Fibroblast of the conjunctiva (primary cell): ENCODE measurements at places on chromosomes 4 and X.

DNA sequence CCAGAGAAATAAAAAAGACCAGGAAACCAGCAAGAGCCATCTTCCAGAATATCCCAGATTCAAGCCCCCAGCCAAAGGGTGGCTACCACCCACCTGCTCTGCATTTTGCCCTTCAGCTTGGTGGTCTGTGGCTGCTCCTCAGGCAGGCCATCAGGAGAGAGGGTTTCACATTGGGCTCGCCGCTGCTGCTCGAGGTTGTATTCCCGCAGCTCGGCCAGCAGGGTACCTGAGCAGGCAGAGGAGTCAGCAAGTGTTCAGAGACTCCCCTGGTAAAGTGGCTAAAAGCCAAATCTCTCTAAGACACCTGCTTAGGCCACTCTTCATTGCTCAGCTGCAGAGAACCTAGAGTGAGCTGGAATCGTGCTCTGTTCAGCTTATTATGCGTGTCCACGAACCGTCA is 110.8 kb upstream of the HSD17B10 start:
- DNase-seq, result no peak

GRCh38 chr4:56755901-56756300 is 65.6 kb downstream of the SPINK2 start:
- no peak for DNase-seq

GRCh38 chr4:88854481-88854880 is 156.9 kb upstream of the NAP1L5 start:
- no peak for DNase-seq

DNA sequence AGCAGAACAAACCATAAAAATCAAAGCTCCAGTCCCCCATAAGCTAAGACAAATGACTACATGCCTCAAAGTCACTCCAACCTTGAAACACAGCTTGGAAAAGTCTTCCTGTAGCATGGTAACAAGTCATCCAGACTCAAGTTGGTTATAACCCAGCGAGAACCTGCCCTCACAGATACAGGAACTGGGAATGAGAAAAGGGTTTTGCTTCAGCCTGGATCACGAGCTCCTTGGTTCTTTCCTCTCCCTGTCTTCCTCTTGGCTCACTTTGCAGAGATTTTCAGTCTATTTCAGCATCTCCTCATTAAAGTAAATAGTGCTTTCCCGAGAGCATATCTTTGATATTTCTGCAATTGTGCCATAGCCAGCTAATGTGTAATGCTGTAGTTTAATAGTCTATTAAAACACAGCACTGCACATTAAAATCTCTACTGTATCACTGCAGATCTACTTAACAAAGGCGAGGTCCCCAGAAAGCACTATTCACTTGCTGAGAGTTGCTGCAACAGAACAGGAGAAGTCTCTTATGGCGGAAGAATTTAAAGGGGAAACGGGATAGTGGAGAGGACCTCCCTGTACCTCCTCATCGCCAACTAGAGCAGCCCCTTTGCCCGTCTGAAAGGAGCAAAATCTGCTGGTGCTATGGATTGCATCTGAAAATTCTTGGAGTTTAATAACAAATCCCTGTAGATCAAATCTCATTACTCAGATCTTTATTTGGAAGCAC is 249.3 kb upstream of the GATB start:
- no peak for DNase-seq

DNA sequence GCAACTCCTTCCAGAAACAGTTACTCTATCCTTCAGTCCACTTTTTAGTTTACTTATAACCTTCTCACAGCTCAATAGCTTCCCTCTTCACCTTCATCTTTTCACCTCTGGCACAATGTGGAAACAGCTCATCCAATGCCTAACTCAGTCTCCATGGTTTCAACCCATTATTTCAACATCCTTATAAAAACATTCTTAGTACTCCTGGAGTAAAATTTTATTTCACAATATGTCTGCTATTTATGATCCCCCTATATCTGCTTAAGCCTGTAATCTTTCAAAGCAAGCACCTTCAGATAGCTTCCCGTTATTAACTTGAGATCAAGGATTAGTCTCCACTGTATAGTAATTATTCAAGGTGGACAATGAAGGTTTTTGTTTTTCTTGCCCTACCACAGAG is 156.3 kb downstream of the GASK1B start:
- peak; percentile 60 for DNase-seq

- no peak for DNase-seq
Observed at GRCh38 chr4:987624-988513, 1.0 kb downstream of the IDUA start.

DNA sequence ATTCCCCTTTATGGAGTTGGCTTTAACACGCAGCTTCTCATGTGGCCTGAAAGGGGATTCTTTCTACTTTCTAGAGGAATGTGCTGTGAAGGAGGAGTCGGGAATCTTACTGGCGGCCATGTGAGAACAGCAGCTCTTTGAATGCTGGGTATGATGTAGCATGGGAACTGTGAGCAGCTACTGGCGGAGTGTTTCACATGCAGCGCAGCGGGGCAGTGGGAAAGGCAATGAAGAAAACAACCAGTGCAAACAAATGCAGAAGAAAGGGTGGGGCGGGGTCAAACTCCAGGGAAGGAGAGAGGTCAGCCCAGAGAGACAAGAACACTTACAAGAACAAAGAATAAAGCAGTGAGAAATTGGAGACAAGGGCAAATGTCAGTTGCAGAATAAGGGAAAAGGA is 363.8 kb upstream of the FTHL17 start:
- DNase-seq, result no peak

GRCh38 chr4:67712000-67712625 is 11.2 kb upstream of the UBA6 start:
- DNase-seq, result no peak

DNA sequence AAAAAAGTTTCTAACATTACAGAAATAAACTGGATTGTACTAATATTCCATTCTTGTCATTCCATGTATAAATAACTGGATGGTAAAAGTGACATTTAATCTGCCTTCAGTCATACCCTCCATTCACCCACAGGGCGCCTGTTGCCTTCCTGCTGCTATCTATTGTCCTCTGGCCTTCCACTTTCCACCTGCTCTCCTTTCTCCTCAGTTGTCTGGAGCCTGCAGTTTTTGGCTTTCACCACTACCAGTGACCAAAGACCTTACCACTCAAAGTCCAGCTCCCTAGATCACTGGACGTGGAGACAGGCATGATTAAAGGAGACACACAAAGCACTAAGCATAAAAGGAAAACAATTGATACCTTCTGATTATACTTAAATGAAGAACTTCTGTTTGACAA is 46.2 kb upstream of the NHS start:
- no peak for DNase-seq

- DNase-seq, result no peak
Observed at GRCh38 chr4:184666670-184667069, 17.1 kb downstream of the PRIMPOL start.

- no peak for DNase-seq
Observed at GRCh38 chrX:54950730-54951375, 30.2 kb downstream of the TRO start.

DNA sequence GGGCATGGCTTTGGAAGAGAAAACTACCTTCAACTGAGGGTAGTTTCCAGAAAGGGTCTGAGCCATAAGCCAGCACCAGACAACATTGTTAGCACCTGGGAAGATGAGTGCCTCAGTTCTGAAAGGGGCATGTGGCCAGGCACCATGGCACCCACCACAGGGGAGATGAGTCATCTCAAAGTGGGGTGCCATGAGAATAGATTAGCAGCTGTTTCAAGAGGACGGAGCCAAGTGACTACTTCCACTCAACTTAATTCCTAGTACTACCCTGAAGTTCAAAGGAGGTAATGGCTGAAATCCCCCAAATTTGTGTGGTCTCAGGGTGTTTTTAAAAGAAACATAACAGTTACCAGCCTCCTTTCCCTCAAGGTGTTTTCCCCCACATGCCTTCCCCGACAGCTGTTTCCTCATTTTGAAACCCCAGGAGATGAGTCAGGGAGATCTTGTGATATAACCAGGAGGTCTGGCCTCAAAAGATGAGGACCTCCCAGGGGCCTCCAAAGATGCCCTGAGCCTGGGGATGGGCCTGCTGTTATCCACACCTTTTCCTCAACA is 27.8 kb upstream of the FTHL17 start:
- DNase-seq, result no peak

GRCh38 chrX:44025555-44025954 is 52.4 kb upstream of the NDP start:
- DNase-seq, result no peak

GRCh38 chr4:113293043-113293560 is 243.6 kb downstream of the ANK2 start:
- peak; percentile 83 for DNase-seq

DNA sequence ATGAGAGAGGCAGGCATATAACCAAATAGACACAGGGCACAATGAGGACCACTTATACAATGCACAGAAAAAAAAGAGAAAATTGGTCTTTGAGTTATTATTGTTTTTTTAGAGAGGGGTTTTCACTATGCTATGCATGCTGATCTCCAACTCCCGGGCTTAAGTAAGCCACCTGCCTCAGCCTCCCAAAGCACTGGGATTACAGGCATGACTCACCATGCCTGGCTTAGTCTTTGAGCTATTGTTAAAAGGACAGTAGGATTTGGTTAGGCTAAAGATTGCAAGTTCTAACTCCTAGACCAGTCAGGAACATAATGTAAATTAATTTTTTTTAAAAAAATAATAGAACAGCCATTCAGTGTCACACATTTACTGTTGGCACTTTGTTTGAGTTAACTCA is 340.1 kb downstream of the GPAT3 start:
- no peak for DNase-seq

DNA sequence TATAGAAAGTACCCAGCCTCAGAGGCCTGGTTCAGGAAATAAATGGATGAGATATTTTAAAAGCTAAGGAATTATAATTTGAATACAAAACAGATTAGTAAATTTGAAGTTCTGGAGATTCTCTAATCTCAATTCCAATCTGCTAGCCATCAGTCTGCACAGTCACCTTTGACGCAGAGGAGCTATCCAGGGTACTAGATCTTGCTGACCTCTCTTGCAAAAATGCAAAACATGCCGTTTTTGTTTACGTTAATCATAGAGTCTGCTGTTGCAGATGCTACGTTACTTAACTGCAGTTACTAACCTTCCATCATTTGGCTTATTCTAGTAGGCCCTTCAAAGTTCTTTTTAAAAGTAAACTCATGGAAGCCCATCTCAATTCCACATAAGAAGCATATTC is 10.4 kb downstream of the CCSER1 start:
- DNase-seq, result no peak

DNA sequence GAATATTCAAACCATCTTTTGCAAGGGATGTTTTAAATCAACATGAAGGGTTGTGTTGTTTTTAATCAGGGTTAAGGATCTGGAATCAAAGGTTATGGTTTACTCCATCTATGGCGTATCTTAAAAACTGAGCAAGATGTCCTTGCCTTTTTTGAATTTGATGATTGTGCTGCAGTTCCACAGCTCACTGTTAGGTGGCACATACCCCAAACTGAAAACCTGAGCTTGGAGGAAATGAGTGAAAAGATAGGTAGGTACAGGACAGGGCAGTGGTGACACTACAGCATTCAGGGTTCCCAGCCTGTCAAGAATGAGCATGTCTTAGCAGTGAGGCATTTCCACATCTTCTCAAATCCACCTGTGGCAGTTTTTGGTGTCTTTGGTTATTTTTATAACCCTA is 13.1 kb upstream of the EOLA1 start:
- DNase-seq, result no peak

DNA sequence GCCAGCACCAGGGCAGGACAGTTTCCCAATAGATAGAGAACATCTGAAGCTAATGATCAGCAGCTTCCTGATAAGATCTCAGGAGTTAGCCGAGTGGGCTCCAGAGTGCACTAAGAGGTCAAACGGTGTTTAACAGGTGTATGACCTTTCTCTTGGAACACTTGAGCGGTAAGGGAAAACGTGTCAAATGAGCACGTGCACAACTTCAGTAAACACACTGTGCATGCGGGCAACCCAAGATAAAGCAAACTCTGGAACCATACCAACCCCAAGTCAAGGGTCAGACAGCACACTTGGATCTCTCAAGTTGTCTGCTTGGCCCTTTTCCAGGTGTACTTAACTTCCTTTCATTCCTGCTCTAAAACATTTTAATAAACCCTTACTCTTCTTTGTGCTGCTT is 1941.5 kb upstream of the PCDH10 start:
- DNase-seq, result no peak

GRCh38 chr4:170386511-170386910 is 296.8 kb upstream of the AADAT start:
- no peak for DNase-seq

DNA sequence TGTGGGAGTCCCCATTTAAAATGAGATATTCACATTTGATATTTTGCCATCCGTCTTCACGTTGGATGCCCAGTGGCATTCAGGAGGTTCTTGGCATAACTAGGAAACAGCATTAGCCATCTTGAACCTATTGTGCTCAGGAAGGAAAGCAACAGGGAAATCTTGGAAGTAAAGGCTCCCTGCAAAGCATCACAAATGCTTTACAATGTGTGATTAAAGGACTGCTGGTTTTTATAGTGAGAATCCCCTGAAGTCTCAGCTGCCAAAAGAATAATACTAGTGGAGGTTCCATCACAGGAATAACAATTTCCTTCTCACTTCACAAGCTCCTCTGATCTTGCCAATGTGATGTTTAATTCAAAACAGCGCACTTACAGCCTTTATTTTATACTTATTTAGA is 49.7 kb upstream of the NPNT start:
- DNase-seq, result no peak
